Activated T-cell treated with anti-CD3 and anti-CD28 coated beads, Interleukin-2, amount 50 U/mL, for 24 hours (primary cell): ENCODE measurements at places on chromosomes 6 and 20.

GRCh38 chr6:144055121-144055931, 40.0 kb downstream of the SF3B5 start:
- no peak for DNase-seq

DNA sequence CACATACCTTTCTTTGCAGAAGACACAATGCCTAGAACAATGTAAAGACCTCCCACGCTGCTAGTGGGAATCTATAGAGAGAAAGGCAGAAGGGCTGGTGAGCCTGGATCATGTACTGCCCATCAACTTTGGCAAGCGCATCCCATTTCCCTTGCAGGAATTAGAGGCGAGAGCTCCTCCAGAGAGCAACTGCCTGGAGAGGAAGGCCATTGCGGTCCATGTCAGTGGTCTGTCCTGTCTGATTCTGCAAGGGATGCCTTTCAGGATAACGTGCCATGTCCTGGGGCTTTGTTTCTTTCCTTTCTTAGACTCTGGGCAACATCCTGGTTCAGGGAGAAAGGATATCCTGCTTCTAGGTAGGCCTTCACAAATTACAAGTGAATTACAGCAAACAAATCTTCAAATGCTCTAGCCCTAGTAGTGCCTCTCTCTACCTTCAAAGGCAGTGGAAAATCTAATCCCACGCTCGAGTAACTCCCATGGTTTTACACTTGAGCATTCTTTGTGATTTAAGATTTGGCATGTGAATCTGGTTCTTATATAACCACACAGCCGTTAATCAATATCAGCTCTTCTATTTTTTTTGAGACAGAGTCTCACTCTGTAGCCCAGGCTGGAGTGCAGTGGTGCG, 38.5 kb downstream of the GCNT2 start:
- no peak for DNase-seq

DNA sequence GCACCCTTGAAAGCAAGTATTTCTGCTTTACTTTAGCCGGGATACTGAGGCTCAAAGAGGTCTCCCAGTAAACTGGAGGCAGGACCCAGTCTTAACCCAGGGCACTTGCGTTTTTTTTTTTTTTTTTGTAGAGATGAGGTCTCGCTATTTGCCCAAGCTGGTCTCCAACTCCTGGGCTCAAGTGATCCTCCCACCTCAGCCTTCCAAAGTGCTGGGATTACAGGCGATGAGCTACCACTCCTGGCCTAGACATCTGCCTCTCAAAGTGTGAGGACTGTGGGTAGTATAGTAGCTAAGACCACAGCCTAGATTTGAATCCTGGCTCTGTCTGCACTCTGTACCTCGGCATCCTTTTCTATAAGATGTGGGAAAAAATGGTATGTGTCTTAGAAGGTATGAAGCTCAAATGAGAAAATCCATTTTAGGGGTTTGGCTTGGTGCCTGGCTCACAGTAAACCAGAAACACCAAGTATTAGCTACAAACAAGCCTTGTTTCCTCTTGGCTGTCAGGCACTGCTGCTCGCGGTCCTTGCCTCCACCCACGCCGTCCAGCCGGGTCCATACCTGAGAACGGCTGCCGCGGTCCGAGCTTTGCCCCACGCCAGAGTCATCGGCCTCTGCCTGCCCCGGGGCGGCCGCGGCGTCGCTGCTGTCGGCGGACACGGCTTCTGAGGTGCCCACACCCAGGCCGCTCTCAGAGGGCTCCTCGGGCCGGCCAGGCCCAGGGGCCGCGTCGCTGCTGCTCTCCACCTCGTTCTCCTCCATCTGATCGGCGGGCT, 1.2 kb downstream of the ZNF335 start:
- no peak for DNase-seq

GRCh38 chr20:13412806-13413445, 191.9 kb downstream of the ISM1 start:
- DNase-seq, result no peak

- peak; percentile 74 for DNase-seq
These were observed 19.2 kb downstream of the PRND start for GRCh38 chr20:4740774-4741431.

GRCh38 chr6:36436466-36436865, 6.2 kb downstream of the PXT1 start:
- DNase-seq, result no peak

DNA sequence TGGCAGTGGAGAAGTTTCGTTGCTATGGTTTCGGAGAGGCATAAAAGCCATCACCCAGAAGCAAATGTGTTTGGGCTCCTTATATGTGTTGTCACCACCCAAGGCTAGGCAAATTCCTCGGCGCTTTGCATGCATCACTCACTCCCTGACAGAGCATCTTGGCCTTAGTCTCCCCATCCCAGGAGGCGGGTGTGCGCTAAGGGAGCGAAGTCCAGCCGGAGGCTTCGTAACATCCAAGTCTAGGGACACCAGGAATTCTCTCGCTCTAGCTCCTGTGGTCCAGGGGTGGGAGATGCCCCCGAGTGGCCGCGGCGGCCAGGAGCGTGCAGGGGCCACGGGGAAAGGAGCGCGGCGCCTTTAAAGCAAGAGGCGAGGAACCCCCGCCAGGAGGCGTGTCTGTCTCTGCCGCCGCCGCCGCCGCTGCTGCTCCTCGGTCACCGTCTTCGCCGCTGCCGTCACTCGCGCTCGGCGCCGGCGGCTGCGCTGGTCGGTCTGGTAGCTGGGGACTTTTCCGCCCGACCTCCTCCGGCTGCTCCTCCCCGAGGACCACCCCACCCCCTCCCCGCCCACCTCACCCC, at the start of gene GRIK2:
Gene GRIK2, plus strand, starts transcription at position 458 of the 578 bp plus-strand sequence.
- no peak for DNase-seq

DNA sequence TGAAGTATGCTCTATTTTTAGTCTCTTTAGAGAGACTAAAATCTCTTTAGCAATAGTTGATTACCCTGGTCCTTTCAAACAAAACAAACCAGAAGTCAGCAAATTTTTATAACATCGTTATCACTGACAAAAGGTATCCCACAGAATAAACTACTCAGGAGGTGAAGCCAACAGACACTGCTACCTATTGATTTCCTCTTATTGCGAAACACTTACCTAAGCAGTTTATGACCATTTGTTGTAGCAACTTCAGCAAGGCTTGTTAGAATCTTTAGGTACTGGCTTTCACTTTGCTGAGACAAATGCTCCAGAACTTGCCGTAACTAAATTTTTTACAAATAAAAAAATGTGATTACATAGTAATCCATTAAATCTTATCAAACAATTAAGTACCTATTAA, 64.4 kb downstream of the HACE1 start:
- no peak for DNase-seq

GRCh38 chr6:149235130-149235561, 82.4 kb upstream of the TAB2 start:
- DNase-seq, result no peak

- DNase-seq, result no peak
These were observed 1.7 kb downstream of the RAB44 start for GRCh38 chr6:36699348-36699747.

GRCh38 chr6:89289710-89290109, 25.4 kb downstream of the GABRR2 start:
- no peak for DNase-seq

DNA sequence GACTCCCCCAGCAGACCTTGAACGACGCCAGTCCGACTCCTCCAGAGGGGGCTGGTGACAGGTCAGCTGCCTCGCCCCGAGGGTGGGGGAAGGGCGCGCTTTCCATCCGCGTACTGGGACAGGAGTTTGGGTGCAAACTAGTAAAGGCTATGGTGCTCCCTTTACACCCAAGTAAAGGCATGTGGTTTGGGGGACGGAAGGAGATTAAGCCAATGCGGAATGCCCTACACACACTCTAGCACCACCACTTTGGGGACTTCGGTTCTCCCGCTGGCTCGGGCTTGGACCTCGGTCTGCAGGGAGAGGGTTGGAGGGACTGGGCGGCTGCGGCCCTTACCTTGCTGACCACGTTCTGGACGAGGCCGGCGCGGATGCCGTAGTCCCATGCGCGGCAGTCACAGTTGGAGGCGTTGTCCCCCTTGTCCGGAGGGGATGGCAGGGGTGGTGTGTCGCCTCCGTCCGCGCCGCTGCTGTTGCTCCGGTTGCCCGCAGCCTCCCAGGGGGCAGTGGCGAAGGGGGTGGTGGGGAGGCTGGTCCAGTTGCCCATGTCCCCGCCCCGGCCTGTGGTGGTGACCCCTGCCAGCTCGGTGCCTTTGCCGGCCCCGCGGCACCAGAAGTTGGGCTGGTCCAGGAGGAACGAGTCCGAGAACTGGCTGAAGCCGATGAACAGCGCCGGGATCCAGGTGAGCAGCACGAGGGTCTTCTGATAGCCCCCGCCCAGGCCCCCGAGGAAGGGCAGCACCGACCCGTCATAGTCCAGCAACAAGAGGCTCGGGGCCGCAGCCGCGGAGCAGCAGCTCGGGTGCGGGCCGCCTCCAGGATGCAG, 1.1 kb downstream of the SLC22A23 start:
- peak; percentile 45 for DNase-seq

DNA sequence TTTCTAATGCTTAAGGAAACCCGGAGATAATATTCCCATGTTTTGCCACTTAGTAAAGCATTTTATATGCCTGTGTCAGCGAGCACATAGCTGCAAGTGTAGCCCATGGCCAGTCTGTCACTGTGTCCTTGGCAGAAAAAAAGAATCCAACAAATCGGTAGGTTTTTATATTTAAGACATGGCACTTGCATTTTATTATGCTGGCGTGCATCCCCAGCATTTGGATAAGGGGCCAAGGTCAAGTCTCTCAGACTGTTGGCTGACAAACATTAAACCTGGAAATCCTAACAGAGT, 1.2 kb upstream of the ZNF184 start:
- DNase-seq, result no peak

DNA sequence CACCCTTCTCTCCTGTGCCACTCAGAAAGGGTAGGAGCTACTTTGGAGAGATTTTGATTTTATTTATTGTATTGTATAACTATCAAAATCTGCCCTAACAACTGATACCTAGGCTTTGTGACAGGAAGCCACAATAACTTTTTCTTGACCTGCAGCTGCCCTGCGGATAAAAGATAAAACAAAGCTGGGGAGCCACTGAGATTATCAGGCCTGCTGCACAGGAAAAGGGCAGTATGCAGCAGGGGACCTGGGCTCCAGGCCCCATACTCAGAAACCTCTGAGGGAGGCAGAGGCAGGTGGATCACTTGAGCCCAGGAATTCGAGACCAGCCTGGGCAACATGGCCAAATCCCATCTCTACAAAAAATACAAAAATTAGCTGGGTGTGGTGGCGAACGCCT, 980 bp upstream of the SNX21 start:
- DNase-seq, result no peak

DNA sequence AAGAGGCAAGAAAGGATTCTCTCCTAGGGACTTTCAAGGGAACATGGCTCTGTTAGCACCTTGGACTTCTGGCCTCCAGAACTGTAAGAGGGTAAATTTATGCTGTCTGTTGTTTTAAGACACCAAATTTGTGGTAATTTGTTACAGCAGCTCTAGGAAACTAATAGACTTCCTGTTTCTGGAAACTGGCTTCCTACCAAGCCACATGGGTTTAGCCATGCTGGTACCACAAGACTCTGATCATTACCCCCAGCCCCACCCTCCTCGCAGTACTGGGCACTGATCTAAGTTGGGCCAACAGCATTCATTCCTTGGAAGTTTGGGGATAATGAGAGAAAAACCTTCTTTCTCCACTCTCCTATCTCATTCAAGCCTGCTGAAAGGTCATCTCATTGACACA, 109.5 kb upstream of the SMLR1 start:
- no peak for DNase-seq

DNA sequence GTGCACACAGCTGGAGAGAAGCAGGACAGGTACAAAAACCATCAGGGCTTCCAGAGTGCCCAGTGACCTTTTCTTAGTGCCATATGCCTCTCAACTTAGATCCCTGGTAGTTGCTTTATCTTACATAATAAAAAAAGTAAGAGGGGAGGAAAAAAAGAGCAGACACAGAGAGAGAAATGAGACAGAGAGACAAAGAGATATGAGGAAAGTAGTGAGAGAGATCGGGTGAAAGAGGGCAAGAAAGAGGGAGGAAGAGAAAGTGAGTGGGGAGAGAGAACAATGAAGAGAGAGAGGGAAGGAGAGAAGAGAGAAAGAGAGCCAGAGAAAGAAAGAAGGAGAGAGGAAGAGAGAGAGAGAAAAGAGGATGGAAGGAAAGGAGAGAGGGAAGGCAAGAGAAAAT, 131.6 kb downstream of the PTPRT start:
- no peak for DNase-seq

DNA sequence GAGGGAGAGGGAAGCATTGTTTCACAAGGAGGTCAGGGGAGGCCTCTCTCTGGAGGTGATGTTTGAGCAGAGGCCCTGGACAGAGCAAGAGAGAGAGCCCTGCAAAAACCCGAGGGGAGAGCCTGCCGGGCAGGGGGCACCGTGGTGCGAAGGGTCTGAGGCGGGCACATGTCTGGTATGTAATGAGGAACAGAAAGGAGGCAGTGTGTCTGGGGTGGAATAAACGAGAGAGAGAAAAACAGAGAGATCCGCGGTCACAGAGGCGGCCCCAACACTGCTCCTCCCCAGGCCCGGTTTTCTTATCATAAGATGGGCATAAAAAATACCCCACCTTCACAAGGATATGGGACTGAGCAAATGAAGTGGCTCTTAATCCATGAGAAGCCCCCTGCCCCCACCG, 119.2 kb downstream of the PREX1 start:
- no peak for DNase-seq

DNA sequence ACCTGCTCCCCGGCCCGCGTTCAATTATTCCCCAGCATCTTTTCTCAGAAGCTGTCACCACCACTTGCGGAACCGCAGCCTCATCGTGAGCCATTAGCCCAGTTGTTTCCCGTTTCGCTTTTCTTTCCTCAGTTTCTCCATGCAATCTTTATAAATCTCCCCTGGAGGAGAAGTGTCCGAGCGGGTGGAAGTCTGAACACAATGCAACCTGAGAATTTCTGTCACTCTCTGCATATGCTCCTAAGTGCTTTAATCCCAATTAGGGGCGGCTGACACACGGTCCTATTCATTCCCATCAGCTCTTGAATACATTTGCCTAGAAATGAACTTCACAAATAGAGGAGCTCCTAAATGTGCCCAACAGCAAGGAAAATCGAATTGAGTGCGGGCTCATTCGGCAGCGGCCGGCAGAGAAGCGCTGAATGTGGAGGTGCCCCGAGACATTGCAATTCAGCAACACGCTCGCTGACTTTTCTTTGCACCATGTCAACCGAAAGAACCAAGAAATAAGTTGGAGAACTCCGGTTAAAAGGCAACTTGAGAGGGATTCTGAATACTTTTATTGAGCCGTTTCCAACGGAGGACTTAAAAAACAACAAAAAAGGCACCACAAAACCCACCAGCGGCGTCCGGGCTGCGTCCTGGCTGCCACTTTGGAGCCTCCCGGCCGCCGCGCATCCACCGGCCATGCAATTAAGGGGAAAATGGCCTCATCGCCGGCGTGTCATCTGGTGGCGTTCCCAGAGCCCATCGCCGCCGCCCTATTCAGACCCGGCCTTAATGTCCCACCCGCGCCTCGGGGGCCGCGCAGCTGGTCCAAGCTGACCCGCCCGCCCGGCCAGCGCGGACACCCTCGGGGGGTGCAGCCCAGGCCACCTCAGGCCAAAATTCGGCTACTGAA, 3.9 kb upstream of the PRDM13 start:
- peak; percentile 32 for DNase-seq

- no peak for DNase-seq
These were observed 156.5 kb downstream of the SMOC2 start for GRCh38 chr6:168597471-168597875.

GRCh38 chr20:44405785-44406571, 50.5 kb downstream of the HNF4A start:
- no peak for DNase-seq
